ENCODE measurements at places on chromosomes 4 and X.

DNA sequence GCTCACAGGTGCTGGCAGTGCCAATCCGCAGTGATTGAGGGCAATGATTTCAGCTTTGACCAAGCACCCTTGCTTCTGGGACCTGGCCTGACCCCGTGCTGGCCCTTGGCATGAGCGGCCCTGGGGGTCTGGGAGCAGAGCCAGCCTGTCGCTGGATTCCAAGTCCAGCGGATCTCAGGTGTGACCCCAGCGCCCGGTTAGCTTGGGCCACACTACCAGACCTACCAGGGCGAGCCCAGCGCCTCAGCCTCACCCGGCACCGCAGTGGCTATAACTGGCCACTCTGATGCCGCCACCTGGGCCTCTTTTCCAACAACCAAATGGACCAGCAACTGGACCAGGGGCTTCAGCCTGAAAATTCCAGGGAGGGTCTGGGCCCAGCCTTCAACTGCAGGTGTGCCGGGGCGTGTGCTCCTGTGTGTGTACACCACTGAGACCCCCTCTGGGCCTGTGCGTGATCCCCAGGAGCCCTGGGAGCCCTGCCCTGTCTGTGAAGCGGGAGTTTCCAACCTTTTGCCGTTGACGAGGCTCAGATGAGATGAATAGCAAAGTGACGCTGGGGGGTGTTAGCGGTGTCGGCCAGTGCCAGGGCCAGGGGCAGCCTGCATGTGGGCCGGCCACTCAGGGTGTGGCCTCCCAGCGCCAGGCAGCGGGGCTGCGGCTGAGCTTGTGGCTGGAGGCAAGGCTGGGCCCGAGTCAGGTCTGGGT lies 658 bp downstream of the SH3TC1 start:
- DNase-seq: no peak

DNA sequence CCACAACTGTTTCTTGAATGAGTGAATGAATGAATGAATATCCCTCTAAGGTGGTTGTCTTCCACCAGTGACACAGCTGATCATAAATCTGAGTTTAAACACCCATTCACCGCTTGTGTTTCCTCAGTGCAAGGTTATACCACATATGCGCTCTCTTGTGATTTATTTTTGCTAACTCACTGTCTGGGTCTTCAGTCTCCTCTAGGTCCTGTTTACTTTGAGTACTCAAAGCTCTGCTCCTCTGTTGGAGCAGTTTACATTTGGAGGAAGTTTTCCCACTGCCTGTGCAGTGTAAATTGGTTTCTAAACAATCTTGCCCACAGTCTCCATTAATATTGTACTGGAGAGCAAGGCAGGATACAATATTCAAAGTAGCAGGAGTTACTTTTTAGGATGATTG lies 212.6 kb upstream of the JADE1 start:
- no peak for DNase-seq

DNA sequence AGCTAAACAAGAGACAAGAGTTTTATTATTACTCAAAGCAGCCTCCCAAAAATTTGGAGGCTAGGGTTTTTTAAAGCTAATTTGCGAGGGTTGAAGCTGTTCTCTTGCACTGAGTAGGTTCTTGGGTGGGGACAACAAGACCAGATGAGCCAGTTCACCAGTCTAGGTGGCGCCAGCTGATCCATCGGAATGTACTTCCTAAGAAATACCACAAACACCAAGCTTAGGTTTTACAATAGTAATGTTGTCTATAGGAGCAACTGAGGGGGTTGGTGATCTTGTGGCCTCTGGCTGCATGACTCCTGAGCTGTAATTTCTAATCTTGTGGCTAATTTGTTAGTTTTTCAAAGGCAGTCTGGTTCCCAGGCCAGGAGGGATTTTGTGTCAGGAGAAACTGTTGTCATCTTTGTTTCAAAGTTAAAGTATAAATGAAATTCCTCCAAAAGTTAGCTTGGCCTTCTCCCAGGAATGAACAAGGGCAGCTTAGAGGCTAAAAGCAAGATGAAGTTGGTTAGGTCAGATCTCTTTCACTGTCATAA lies 130.6 kb downstream of the SLC7A11 start:
- DNase-seq: no peak

GRCh38 chrX:149513825-149514428 lies 8.8 kb upstream of the IDS start:
- no peak for DNase-seq

GRCh38 chr4:87865960-87866598 lies 33.3 kb downstream of the MEPE start:
- no peak for DNase-seq

DNA sequence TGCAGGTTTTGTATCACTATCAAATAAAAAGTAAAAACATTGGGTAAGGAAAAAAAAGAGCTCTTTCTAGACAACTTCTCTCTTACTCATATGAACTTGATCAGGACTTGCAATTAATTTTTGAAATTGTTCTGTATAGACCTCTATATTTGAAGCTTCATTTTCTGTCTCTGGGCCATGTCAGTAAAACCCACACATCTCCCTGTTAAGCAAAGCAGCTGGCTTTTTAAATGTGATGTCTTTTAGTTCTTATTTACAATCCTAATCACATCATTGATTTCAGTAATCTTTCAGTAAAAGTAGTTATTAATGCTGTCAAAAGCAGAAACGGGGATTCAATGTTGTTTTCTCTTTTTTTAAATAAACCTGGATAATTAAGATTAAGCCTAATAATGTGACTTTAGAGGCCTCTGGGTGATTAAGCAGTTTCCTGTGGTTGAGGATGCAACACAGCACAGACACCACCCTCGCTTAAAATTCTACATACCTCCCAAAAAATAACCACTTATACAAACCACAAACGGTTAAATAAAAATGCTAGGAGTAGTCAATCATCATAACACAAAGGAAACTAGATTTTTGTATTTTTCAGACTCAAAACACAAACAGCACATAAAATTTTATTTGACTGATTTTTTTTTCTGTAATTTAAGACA lies 5.2 kb upstream of the PCDH10 start:
- no peak for DNase-seq

DNA sequence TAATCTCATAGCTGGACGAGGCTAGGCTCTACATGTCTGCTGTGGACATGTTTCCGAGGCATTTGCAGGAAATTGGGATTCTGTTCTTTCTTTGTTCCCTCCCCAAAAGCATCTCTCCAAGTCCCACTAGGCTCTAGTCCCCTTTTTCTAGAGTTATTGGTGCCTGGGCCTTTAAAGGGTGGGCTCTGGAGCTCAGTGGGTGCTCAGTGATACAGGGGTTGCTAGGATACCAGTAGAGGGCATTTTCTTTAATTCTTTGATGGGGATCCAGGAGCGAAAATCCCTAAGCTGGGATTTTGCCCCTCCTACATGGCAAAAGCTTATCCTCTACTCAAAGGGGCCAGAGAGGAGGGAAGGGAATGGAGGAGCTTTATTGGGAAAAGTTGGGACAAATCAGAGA lies 34.2 kb downstream of the ARHGEF9 start:
- no peak for DNase-seq

DNA sequence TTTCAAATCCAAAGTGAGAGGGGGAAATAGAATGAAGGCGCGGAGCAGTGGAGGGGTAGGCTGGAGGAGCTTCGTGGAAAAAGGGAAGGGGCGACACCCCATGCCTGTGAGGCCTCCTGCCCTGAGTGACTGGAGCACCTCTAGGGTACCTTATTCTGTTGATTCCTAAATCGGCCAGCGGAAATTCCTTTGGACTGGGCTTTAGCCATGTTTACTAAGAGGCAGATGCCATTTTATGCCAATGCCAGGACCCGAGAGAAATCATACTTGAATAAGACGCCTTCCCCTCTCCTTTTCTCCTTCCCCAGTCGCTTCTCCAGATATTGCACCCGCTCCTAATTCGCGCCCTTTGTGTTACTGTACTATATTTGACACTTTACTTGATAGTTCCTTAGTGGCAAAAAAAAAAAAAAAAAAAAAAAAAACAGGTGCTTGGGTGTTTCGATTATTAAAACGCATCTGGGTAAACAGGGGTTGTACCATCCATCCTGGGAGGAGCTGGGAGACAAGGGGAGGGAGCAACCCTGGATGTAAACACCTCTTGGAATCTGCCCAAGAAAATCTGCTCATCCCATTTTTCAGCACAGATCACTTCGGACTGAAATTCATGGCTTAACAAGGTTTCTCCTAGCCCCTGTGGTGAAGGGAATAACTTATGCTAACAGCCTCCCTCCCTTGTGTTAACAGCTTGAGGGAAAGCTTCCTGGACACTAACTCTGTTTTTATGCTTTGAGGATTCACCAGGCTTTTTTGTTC lies 1.5 kb downstream of the BMP3 start:
- DNase-seq: no peak

DNA sequence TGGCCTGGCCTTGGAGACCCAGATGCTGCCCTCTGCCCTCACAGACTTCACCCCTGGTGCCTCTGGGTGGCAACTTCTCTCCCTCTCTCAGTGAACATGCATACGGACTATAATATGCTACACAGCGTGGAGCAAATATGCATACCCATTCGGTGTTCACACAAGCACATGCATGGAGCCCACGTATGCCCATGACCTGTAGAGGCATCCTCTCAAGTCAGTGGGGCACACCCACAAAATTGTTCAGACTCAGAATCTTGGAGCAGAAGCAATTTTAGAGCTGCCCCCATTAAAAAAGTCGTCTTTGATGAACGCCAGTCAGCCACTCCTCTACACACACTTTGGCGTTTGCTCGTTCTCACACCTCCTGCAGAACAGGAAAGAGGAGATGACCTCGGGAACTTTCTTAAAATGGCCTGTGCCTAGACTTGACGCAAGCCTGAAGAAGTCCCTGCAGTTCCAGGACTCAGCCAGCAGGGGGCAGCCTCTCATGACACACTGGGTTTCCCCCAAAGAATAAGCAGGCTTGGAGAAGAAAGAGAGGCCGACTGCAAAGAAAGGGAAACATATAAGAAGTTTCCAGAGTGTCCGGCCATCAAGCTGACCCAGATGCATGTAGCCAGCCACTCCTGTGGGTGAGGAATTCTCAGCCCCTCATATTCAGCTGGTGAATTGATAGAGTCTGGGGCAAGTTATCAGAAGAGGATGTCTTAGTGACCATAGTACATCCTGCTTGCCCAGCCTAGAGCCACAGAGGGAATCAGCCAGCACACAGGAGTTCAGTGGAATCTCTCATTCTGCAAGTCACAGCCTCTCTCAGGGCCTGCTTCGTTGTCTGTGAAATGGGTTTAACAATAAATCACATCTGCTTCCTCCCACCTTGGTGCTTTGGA lies 17.3 kb downstream of the APLN start:
- peak; percentile 47 for DNase-seq

DNA sequence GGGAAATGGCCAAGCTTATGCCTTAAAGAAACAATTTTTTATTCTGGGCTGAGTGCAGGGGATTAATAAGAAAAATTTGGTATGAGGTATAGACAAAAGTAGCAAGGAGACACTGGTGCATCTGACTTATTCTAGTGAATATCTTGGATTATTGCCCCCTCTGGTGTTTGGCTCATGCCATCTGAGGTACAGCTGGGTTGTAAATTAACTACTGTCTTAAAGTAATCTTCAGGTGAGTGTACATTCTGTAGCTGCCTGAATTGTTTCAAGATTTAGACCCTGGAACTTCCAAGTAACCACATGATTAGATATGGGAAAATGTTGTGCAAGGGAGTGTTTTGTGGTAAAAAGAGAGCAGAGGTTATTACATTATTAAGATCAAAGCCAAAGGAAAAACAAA lies 988.7 kb downstream of the FAM133A start:
- no peak for DNase-seq

GRCh38 chr4:139453041-139453370 lies 915 bp upstream of the RAB33B start:
- DNase-seq: no peak

GRCh38 chr4:97507587-97508245 lies 635.6 kb downstream of the STPG2 start:
- DNase-seq: no peak

GRCh38 chrX:1105671-1106419 lies 106.6 kb downstream of the CRLF2 start:
- no peak for DNase-seq

DNA sequence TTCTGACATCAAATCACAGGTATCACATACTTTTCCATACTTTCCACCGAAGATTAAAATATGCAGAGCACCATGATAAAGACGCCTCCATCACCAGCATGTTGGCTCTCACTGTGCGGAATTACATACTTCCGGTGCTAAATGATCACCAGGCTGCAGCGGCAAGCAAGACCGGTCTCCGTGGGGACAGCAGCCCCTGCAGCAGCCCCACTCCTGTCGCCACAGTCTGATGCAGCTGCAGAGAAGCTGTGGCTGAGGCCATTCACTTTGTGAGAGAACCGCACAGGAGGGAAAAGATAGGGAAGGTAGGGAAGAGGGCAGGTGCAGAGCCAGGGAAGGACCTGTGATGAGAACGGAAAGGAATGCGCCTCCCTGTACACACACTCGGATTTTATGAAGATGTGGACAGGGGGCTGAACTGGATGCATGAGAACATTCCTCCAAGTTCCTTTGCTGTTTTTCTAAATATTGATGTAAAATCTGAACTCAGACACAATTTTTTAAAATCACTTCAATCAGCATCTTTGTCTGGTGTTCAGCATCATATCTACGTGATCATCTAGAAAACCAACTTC lies 38.3 kb downstream of the AFAP1 start:
- DNase-seq: no peak

DNA sequence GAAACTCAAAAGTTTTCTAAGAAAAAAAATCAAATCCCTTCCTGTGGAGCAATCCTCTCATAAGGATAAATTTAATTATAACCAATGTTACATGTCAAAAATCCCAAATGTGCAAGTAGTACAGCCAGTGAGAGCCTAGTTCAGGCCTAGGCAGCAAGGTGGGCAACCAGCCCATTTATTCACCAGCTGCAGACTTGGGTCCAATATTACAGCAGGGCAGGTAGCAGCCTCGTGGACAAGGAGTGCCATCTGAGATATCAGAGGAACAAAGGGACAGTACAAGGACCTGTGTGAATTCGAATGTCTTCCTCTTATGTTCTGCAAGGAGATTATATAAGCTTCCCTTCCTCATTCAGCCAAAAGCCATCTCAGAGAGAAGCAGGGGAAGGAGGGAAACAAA lies 6.6 kb downstream of the HELQ start:
- DNase-seq: no peak

DNA sequence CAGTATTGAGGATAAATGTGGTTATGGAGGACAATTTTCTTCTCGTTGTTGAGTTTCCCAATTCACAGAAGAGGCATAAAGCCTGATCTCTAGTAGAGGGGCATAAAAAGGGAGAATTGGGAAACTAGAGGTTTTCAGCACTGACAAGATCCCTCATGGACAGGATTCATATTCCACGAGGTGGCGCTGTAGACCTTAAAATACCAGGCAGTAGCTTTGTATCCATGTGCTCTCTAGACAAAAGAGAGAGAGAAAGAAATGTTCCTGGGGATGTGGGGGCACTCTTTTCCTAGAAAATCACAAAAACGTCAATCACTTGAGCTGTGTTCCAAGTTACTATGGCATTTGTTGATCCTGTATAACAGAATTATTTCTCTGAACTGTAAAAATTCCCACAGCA lies 128.3 kb downstream of the MAGEE1 start:
- DNase-seq: no peak

Measured in stimulated activated CD8-positive, alpha-beta memory T cell treated with anti-CD3 and anti-CD28 coated beads, Interleukin-4, amount 100 ng/mL, for 1 hour (primary cell).